ENCODE measurements at places on chromosomes 1 and 21. TPM values are rescaled to one million over a fixed set of nuclear protein-coding genes. Genes with fewer than 3 reads are reported as not detected.

AMY1C gene
- not detected for total RNA-seq

ANKRD45 gene
- total RNA-seq, result 0.63 TPM

CYP4A22 gene
- total RNA-seq, result not detected

KIF14 gene
- total RNA-seq, result 8.5 TPM

KRTAP7-1 gene
- total RNA-seq, result not detected

KRTAP19-8 gene
- total RNA-seq, result not detected

CORT gene
- total RNA-seq, result 0.26 TPM

TMEM200B gene
- total RNA-seq, result 20.4 TPM

PKN2 gene
- 113 TPM for total RNA-seq

CFAP45 gene
- 0.48 TPM for total RNA-seq

LMNA gene
- total RNA-seq, result 224 TPM

TAS1R3 gene
- total RNA-seq, result 0.48 TPM

OR2T11 gene
- total RNA-seq, result not detected

CYP4A11 gene
- total RNA-seq, result not detected

PRAMEF26 gene
- total RNA-seq, result not detected

ATAD3A gene
- 7.1 TPM for total RNA-seq

LCE3E gene
- total RNA-seq, result not detected

CRYBG2 gene
- 1.5 TPM for total RNA-seq

CRTC2 gene
- 4.3 TPM for total RNA-seq

SYT14 gene
- 2.4 TPM for total RNA-seq

KCNK1 gene
- 7.2 TPM for total RNA-seq

CD101 gene
- 1.0 TPM for total RNA-seq

HAO2 gene
- 0.16 TPM for total RNA-seq

HSPA6 gene
- 1.2 TPM for total RNA-seq

FCRL5 gene
- total RNA-seq, result 0.11 TPM

SGIP1 gene
- total RNA-seq, result 8.4 TPM

RCSD1 gene
- 16.0 TPM for total RNA-seq

GPX7 gene
- 55.4 TPM for total RNA-seq

CD1B gene
- not detected for total RNA-seq

NBPF4 gene
- total RNA-seq, result not detected

PTGER3 gene
- total RNA-seq, result 36.0 TPM

THRAP3 gene
- total RNA-seq, result 67.3 TPM

OLFML3 gene
- 206 TPM for total RNA-seq

OPTC gene
- total RNA-seq, result not detected

RXFP4 gene
- not detected for total RNA-seq

GCSAML gene
- 1.1 TPM for total RNA-seq

USF1 gene
- 46.7 TPM for total RNA-seq

AK5 gene
- total RNA-seq, result 6.5 TPM

ETNK2 gene
- total RNA-seq, result 7.7 TPM

LHX8 gene
- total RNA-seq, result 1.6 TPM

SERTAD4 gene
- total RNA-seq, result 6.9 TPM

RIPPLY3 gene
- not detected for total RNA-seq

TRIM67 gene
- 0.42 TPM for total RNA-seq

ABCA4 gene
- 0.90 TPM for total RNA-seq

SV2A gene
- 5.5 TPM for total RNA-seq

SIPA1L2 gene
- 50.8 TPM for total RNA-seq

SLAMF7 gene
- 1.6 TPM for total RNA-seq

ASPM gene
- total RNA-seq, result 48.5 TPM

GPR61 gene
- total RNA-seq, result 0.11 TPM

RIIAD1 gene
- total RNA-seq, result not detected

LCE6A gene
- not detected for total RNA-seq

RIPK4 gene
- total RNA-seq, result 8.8 TPM

CHIA gene
- not detected for total RNA-seq

EDARADD gene
- 10.6 TPM for total RNA-seq

Measured in urinary bladder (tissue), 4 donors.